ENCODE measurements at places on chromosomes 3 and 15. TPM values are rescaled to one million over a fixed set of nuclear protein-coding genes. Genes with fewer than 3 reads are reported as not detected.

Gene UBR1
- total RNA-seq, result 26.3 TPM

- peak; percentile 1 for ATAC-seq
Measured at GRCh38 chr15:70154718-70155347, 57.1 kb upstream of the TLE3 start.

GRCh38 chr3:127454051-127454450, 136.5 kb downstream of the TPRA1 start:
- no peak for ATAC-seq

DNA sequence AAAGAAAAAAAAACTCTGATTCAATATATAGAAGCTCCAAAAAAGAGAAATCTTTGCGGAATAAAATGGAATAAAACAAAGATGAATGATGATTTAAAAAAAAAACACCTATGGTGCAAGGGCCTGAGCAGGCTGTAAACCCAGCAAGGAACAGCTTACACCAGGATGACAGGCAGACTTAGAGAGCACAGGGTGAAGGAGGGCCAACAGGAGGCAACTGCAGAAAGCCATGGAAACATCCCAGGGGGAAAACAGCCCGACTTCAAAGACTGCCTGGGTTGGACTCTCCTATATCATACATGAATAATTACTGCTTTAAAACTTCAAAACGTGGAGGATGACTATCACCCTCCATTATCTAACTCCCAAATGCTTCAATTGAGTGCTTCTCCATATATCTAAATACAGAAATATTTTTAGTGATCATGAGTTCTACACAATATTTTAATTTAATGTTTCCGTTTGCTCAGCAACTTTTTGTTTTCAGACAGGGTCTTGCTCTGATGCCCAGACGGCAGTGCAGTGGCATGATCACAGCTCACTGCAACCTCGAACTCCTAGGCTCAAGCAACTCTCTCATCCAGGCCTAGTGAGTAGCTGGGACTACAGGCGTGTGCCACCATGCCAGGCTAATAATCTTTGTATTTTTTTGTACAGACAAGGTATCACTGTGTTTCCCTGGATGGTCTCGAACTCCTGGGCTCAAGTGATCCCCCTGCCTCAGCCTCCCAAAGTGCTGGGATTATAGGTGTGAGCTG, 456.2 kb downstream of the TBL1XR1 start:
- no peak for ATAC-seq

Gene PYGO1
- total RNA-seq, result 14.2 TPM

GRCh38 chr3:25046911-25047771, 380.9 kb upstream of the RARB start:
- ATAC-seq, result peak; percentile 63

Gene ZDHHC19
- total RNA-seq, result not detected

GRCh38 chr3:146680617-146681016, 75.5 kb upstream of the PLSCR5 start:
- ATAC-seq, result no peak

DNA sequence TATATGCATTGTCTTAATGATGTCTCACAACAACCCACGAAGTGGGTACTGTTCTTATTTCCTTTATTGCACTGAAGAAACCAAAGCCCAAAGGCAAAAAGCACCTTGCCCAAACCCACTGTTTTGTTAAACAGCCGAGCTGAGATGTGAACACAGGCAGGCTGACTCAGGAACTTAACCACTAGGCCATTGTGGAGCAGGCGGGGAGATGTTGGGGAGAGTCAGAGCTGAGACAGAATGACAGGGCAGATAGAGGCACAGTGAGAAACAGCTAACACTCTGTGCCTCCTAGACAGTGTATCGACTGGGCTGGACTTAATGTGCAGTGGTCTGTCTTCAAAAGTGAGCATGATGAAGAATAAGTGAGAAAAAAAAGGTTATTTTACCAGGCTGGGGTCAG, 56.5 kb downstream of the RPLP1 start:
- no peak for ATAC-seq

Gene ITGB5
- total RNA-seq, result 14.6 TPM

Gene KLHL40
- 0.54 TPM for total RNA-seq

DNA sequence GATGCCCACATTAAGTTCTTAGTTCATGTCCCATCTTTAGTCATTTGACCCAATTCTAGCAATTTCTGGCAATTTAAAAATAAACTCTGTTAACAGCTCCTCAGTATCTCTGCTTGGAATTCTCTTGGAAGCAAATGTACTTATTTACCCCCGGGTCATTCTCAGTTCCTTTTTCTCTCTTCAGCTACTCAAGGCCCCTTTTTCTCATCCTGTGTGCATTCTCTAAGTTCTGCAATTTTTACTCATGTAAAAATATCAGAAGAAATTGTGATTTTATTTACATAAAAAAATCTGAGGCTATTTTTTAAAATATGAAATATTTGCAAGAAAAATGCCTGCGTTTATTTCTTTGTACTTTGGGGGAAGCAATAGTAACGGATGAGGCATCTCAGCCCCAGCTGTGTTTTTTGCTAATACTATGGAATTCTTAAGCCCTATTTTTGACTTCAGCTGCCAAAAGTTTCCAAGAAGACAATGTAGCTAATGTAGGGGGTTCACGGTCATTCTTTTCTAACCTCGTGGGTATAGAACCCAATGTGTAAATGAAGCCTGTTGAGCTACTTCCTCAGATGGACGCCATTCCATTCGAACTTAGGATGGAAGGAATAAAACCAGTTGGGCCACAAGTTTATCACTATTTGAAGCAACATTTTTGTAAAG, 20.0 kb downstream of the CERS3 start:
- no peak for ATAC-seq

Gene AGBL1
- total RNA-seq, result 0.27 TPM

Gene FHIT
- 1.6 TPM for total RNA-seq

- ATAC-seq, result no peak
Measured at GRCh38 chr3:72601983-72602750, 246.1 kb downstream of the SHQ1 start.

GRCh38 chr3:175273573-175273972, 414.4 kb downstream of the NAALADL2 start:
- no peak for ATAC-seq

GRCh38 chr3:105647047-105647446, 221.8 kb downstream of the CBLB start:
- ATAC-seq, result peak; percentile 72

- peak; percentile 78 for ATAC-seq
Measured at GRCh38 chr15:76139368-76140073, 79.7 kb downstream of the TMEM266 start.

GRCh38 chr3:64266983-64267382, 41.7 kb upstream of the PRICKLE2 start:
- ATAC-seq, result no peak

DNA sequence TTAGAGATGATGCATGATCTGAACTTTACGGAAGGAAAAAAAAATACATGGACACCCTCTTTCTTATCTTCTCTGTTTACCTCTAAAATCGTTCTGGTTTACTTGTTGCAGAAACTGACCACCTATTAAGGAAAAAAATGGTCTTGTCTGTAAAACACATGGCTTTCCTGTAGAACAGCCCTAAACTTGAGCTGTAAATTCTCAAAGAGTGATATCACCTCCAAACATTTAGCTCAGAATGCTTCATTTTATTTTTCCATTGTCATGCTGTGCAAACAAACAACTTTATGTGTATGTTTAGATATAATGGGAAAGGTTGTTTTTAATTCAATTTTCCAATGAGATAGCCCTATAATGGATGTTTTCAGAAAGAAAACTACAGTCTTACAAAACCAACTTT, 237.4 kb upstream of the NR2F2 start:
- no peak for ATAC-seq

Gene SEMA6D
- 51.8 TPM for total RNA-seq

GRCh38 chr15:70319466-70319865, 221.7 kb upstream of the TLE3 start:
- ATAC-seq, result no peak

- ATAC-seq, result no peak
Measured at GRCh38 chr3:55309336-55309735, 177.8 kb downstream of the WNT5A start.

DNA sequence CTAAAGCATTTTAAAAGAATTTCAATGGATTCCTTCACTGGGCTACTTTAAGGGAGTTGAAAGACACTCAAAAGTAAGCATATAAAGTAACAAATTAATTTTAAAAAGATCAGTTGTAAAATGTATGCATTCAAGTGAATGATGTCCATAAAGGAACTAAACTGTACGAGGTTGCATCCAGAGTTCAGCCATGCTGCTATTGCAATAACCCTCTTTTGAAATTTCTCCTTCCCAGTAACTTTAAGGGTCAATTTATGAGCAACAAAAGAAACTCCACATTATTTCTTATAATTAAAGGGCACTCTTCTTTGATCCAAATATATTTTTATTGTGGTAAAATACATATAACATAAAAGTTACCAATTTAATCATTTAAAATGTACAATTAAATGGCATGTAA, 22.9 kb downstream of the BTLA start:
- ATAC-seq, result no peak

- peak; percentile 91 for ATAC-seq
Measured at GRCh38 chr3:124995460-124995994, 60.3 kb downstream of the HEG1 start.

- no peak for ATAC-seq
Measured at GRCh38 chr15:58473724-58474123, 41.9 kb downstream of the LIPC start.

GRCh38 chr15:76059320-76060117, at the start of gene TMEM266:
TMEM266 (plus strand) TSS chr15:76059985; CDS start chr15:76134264, 74,279 bp downstream.
- peak; percentile 88 for ATAC-seq
